Natural killer cell (primary cell): ENCODE measurements at places on chromosomes 2 and 18. TPM values are rescaled to one million over a fixed set of nuclear protein-coding genes. Genes with fewer than 3 reads are reported as not detected.

DNA sequence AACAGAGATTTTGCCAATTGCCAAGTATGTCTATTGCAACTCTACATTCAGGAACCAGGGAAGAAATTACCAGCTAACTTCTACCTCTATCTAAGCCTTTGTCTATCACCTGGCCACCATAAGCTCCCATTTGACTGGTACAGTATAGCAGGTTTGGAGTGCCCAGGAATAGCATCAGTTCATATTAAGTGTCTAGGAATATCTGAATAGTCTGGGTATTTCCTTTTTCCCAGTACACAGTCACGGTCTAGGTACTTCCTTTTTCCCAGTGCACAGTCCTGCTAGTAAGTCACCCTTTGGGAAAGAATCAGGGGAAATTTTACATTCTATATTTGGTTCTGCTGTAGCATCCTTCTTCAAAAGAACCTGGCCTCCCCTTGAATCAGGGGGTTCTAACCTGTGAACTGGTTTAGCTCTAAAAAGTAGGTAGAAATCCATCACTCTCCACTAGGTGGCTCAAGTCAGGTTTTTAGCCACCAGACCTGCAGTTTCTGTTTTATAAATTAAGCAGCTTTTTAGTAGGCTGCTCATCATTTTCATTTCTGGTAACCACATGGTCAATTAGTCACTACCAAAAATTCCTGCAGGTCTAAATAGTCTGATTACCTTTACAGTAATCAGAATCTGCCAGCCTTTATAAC lies 49.3 kb upstream of the DNAJC10 start:
- no peak for DNase-seq

DNA sequence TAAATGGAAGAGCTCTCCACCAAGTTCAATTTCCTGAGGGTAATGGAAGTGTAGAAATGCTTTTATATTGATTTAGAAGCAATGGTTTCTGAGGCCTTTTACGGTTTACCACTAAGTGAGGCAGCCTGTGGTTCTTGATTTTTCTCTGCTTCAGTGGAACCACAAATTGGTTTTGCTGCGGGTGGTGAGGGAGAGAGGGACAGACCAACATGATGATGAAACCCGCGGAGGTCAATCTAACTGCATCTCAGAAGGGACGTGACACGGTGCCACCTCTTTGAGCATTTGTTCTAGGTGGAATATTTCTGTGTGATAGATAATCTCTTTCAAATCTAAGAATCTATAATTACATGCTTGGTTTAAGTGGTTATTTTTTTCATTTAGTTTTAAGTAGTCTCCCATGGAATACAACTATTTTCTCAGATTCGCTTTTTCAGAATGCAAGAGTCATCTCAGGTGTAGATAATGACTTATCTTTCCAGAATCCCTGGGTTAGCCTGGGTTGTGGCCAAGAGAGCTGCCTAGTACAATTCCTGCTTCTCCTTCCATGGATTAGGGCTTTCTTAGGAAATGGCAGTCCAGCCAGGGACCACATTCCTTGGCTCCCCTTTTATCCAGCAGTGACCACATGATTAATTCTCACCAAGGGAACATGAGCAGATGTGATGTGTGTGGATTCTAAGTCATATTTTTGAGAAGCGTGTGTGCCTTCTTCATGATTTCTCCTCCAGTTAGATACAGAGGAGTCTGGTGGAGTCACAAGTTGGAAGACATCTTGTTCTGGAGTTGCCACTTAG lies 52.5 kb downstream of the KCNE4 start:
- DNase-seq, result no peak

DNA sequence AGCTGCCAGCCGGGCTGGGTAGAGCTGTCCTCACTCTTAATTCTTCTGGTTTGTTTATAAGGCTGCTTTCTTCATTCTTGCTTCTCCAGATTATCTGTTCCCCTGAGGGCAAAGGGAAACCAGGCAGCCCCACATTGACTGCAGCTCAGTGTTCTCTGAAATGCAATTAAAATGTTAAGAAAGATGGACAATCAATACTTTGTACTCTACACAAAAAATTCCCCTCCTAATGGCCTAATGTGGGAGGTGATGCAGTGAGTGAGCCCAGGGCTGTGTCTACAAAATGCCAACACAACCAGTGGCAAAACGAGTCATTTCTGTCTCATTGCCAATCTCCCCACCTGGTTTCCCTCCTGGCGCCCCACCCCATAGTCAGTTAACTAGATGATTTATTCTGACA lies 541.7 kb upstream of the RAB6C start:
- DNase-seq, result no peak

DNA sequence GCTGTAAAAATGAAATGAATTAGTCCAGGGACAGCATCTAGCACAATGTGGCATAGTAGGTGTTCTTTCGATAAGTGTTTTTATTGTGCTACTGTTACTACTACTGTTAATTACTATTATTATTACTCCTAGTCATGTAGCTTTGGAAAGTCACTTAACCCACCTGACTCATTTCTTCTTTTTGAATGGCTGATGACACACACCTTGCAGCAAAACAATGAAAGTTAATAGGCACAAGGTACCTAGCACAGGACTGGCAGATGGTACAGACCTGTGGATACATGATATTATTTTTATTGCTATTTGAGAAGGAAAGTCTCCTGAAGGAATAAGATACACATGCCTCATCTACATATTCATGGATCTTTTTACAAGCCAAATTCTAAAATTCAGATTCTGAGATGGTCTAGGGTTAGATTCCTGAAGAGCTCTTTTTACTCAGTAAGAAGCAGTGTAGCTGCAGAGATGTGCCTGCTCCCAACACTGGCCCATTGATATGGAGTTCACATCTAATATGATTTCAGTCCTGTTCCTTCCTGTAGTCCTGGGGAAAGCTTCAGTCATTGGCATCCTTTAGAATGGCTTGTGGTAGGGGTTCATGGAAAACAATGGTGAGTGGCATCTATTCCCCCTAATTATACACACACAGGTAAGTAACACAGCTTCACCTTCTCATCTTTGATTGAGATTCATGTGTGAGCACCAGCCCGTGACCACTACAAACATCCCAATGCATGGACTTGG lies 7.9 kb upstream of the ERMN start:
- DNase-seq, result no peak

DNA sequence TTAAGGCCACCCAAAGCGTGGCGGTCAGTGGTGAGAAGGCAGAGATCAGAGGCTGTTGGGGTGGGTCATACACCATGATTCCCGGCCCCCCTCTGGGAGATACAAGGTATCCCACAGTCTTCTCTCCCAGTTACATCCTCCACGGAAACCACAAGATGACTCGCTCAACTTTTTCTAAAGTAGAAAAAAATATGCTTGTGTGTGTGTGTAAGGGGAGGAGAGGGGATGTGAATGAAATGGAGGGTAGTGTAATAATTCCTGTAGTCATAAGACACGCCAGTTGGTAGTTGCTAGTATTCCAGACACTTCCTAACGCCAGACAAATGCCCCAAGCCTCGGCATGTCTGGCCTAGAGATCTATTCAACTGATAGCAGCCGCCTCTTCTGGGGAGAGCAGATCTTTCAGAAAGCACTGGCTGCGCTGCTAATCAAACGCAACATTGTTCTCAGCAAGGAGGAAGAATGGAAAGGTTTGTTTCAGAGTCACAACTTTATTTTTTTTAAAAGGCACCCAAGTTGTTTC lies 143.5 kb downstream of the TGIF1 start:
- DNase-seq, result no peak

DNA sequence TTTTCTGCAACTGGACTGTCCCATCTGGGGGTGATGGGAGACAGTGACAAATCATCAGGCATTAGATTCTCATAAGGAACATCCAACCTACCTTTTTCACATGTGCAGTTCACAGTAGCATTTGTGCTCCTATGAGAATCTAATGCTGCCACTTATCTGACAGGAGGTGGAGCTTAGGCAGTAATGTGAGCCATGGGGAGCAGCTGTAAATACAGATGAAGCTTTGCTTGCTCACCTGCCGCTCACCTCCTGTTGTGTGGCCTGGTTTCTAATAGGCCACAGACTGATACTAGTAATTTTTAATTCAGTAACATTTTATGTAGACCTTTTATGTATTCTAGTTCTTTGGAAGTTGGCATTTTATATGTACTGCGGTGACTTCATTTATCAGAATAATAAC lies 180.1 kb upstream of the SPOPL start:
- DNase-seq, result no peak

GRCh38 chr18:34840256-34840826 lies 130.2 kb downstream of the DTNA start:
- DNase-seq, result no peak

Gene ACTR3
- total RNA-seq, result 428 TPM

Gene OSR1
- total RNA-seq, result not detected

Gene OTOF
- total RNA-seq, result 0.66 TPM

Gene IGFBP5
- not detected for total RNA-seq

Gene TSPYL6
- total RNA-seq, result not detected

Gene TEX44
- not detected for total RNA-seq
